ENCODE measurements at places on chromosomes 1 and 21. TPM values are rescaled to one million over a fixed set of nuclear protein-coding genes. Genes with fewer than 3 reads are reported as not detected.

GRCh38 chr1:15465674-15466073 is 9.1 kb downstream of the CELA2A start:
- DNase-seq: no peak

- DNase-seq: no peak
Observed at GRCh38 chr1:12053752-12054548, 9.2 kb upstream of the TNFRSF8 start.

GRCh38 chr1:92301021-92301420 is 2.2 kb downstream of the RPAP2 start:
- no peak for DNase-seq

DNA sequence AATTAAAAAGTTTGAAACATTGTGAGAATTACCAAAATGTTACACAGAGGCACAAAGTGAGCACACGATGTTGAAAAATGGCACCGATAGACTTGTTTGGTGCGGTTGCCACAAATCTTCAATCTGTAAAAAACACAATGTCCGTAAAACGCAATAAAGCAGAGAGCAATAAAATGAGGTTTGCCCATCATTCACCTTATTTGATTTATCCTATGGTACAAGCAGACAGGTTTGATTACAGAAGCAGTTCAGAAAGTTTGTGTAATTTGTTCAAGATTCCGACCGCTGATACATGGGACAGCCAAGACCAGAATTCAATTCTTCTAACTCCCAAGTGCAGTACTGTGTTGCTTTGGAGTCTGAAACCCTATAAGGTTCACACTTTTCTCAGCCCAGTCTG is 318.3 kb upstream of the PROX1 start:
- no peak for DNase-seq

DNA sequence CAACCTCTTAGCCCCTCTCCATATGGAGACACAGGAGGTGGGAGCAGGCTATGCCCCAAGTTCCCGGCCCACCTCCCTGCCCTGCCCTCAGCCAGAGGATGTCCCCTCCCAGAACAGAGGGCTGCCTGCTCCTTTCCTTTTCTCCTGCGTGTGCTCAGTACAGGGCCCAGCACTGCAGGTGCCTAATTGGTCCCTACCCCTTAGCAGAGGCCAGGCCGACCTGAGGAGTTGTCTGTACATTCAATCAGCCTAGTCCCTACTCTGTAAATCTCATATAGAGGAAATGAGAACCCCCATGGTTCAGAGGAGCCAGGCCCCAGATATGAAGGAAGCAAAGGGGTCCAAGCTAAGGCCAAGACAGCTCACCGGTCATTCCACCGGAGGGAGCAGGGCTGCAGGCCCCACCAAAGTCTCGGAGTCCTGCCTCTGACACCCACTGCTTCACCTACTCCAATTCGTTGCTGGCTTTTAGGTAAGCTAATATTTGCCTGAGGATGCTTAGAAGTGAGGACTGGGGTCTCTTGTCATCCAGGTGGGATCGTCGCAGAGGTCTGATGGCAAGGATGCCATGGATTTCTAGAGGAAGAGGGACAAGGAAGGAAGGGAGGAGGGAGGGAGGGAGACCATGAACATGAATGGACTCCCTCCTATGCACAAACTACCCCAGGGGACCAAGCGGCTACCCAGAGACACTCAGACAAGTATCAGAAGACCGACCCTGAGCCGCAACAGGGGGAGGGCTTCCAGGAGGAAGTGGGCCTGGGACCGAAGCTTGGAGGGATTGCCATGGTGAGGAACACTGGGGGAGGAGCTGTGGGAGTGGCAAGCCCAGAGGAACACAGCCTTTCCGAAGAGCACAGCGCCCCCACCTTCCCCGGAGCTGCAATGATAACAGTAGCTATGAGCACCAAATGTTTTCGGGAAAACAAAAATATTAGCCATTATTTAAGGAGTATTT is 30.4 kb upstream of the FOXO6 start:
- DNase-seq: no peak

GRCh38 chr1:67889953-67890567 is 56.8 kb upstream of the GNG12 start:
- DNase-seq: no peak

- DNase-seq: no peak
Observed at GRCh38 chr1:160628799-160629263, 18.0 kb downstream of the SLAMF1 start.

GRCh38 chr1:183777328-183777727 is 27.6 kb upstream of the RGL1 start:
- DNase-seq: no peak

DNA sequence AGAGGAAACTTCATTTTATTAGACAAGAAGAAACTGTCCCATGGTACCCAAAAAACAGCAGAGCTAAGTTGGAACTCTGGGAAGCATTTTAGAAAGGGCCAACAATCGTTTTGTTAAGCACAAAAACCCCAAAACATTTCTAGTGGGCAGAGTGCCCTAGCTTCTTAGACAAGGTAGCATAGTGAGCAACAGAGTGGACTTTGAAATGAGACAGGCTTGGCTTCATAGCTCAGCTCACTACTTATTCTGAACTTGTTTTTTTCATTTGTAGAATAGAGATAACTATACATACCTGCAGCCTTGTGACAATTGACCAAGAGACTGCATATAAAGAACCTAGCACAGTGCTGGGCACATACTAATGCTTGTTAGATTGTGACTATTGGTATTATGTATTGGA is 50.1 kb downstream of the HLX start:
- no peak for DNase-seq

DNA sequence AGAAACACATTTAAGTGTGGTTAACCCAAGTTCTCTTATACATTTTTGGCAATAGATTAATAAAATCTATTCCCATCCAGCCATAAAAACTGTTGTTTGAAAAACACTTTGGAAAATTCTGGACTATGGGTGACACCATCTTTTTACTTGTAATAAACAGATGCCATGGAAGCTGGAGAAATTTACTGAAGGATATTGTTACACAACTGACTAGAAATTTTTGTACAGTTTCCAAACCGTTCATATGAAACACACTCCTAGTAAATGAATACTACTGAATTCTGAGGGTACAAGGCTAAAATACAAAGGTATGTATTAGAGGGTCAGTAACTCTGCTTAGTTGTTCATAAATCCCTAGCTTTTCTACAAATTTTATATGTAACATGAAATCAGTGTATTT is 48.7 kb downstream of the TRIM33 start:
- DNase-seq: no peak

GRCh38 chr1:238232084-238232710 is 341.5 kb upstream of the ZP4 start:
- no peak for DNase-seq

DNA sequence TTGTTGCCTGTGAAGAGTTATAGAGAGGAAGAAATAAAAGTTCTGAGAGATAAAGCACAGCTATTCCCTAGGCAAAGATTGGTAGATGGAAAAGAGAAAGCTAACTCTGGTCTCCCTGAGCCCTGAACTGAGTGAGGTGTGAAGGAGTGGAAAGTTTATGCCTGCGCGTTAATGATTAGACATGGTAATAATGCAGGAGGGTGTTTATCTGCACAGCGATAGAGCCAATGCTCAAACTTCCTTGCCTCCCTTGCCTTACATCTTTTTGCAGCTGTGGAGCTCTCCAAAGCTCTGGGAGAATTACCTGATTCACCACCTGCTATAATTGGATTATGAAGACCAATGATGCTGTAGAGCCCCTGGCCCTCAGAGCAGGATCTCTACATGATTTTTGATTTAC is 32.8 kb upstream of the CHRM3 start:
- DNase-seq: no peak

- no peak for DNase-seq
Observed at GRCh38 chr1:77639056-77639455, 43.4 kb downstream of the ZZZ3 start.

DNA sequence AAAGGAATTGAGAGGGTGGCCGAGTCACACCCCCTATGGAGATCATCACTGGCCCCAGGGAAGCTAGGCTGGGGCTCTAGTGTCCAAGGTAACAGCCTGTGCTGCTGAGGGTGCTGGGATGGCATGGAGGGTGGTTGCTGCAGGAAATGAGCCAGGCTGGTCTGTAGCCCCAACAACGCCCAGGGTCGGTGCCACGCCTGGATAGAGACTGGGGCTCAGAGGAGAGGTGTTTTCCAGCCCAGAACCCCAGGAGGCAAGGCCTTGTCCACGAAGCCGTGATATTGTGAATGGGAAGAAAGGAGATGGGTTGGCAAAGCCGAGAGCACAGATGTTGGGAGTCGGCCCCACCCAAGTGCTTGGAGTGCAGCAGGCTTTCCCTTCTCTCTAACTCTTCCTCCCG is 68.9 kb upstream of the ACTRT2 start:
- DNase-seq: no peak

Gene CYP4A11
- polyA plus RNA-seq: not detected

Gene UTP11
- polyA plus RNA-seq: 10.4 TPM

Gene DSCAM
- not detected for polyA plus RNA-seq

Gene E2F2
- 1.6 TPM for polyA plus RNA-seq

Gene CORT
- 0.20 TPM for polyA plus RNA-seq

Gene FASLG
- not detected for polyA plus RNA-seq

Data from B cell (primary cell).